DMS153 (cell line): ENCODE measurements at places on chromosomes 6 and 20.

- DNase-seq, result no peak
These were observed 138.6 kb downstream of the ERMARD start for GRCh38 chr6:169890049-169890448.

- DNase-seq, result no peak
These were observed 5.8 kb downstream of the TUBB start for GRCh38 chr6:30725713-30726505.

DNA sequence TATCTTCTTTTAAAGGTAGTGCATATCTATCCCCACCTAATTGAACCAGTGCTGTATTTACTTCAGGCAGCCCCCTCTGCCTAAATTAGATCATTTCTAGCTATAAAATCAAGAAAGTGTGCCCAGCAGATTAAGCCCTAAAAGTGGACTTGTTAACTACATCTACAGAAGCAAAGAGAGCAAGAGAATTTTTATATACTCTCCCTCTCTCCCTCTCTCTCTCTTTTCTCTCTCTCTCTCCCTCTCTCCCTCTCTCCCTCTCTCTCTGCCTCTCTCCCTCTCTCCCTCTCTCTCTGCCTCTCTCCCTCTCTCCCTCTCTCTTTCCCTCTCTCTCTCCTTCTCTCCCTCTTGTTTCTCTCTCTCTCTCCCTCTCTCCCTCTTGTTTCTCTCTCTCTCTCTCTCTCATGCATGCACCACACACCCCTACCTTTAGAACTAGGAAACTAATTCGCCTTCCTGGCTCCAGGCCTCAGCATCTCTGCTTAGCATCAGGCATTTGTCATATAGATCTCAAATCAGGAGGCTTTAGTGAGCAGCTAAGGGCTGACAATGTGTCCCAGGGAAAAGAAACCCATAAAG lies 71.4 kb downstream of the FOXA2 start:
- DNase-seq, result no peak

DNA sequence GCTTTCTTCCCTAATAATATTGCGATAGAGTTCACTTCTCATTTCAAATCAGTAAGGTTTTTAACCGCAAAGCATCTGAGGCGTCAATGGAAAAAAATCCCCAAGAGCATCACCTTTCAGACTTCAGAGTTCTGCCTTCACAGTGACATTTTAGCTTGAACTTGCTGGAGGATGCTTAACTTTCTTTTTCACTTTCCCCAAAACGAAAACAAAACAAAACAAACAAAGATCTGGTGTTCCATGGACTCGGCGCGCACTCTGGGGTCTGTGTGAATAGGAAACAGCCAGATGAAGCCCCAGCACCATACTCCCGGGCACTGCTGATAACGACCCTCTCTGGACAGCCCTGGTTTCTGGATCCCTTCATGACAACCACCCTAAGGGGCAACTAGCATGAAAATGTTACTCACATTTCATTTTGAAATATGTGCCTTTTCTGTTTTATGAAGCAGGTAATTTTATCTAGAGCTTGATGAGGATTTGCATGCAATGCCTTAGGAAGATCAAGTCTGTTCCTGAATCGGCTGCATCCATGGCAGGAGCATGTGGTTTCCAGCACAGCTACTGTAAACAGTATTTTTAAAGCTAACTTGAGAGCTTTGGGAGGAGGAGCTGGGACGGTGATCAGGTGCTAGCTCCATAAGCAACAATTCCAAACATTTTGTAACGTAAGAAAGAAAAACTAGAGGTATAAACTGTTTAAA lies 44.5 kb downstream of the RAMACL start:
- DNase-seq, result no peak

DNA sequence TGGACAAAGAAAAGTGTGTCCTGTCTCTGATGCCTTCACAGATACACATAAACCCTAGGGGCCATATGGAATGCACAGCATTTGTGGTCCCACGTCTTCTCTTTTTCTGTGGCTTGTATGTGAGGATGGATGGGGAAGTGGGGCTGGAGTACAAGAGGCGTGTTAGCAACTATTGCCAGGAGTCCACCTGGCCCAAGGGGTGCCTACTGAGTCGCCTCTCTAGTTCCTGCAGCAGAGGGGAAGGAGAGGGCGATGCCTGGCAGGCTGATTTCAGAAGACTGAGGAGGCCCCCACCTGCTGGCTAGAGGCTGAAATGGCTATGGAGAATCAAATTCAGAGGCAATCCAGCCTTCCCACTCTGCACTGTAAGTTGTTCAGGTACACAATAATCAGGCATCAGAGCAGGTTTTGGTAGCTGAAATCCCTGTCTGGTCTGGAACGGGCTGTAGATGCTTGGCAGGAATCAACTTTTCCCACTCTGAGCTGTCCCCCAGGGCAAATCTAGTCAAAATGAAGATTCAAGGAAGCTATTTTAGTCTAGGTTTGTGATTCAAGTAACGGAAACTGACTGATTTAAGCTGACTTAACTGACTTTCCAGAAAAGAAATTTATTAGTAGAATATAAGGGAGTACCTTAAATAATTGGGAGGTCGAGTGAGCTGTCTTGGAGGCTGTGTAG lies 14.9 kb upstream of the PPARD start:
- DNase-seq, result peak; percentile 35

DNA sequence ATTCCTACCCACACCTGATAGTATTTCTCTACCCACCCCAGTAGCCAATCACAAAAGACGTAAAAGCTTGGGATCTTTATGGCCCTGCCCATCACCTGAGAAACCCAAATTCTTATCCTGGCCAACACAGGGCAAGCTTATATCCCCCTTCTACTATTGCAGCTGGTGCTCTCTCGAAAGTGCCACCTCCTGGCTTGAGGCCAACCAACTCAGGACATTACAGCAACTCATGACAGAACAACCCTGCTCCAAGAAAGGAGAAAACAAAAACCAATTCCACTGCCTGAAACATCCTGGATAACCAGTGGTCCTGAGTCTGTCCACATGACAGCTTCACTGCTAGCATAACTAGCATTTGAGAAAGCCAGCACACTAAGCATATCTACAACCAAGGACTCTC lies 97.9 kb downstream of the CFAP61 start:
- DNase-seq, result no peak
